Foreskin keratinocyte (primary cell): ENCODE measurements at places on chromosomes 3 and 15.
A peak's percentile ranks its signal among the peaks of the same experiment; 100 is the strongest.

DNA sequence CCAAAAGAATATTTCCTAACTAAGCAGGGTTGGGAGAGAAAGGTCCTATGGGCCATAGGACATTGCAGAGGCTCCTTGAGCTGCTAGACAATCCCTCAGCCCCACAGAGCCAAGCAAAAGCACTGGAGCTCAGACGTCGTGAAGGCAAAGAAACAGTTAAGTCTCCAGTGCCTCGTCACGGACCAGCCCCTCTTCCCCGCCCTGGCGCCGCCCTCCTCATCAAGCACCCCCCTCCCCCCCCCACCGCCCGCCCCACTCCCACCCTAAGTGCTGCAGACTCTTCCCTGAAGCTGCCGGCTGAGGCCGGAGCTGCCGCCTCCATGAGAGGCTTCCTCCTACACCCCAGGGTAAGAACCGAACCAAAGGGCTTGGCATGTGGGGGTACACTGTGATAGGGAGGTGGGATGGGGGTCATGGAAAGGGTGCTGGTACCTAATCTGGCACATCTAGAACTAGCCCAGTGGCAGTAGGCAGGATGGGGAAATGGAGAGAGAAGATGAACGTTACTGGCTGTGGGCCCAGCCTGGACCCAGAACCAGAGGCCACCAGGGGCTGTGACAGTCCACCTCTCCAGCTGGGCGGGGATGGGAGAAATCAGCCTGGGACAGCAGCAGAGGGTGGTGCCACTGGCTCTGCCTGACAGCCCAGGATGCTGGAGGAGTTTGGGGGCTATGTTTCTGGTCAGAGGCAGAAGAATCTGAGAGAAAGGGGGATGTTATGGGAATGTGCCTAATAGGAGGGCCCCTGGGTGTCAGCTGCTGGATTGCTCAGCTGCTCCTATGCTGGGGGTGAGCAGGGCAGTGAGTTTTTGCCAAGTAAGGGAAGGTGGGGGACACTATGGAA, at the start of gene MAP1A:
Gene MAP1A (plus strand): TSS at position 255 of the 843 bp plus-strand sequence. CDS start 3,866 bp downstream, outside the sequence.
- DNase-seq, result no peak

DNA sequence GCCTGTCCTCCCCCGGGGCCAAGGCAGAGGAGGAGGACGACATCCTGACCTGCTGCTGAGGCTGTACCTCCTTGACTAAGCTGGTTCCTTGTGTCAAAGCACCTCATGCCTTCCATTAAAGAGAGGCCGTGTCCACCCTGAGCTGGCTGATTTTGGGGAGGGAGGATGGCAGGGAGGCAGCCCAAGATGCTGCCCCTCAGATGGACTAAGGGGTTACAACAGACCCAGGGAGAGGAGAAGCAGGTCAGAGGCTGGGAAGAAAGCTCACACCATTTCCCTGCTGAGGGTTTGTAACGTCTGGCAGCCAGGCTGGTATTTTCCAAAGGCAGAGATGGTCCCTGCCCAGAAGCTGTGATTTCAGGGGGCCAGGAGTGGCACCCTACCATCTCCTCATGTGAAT, 2.7 kb upstream of the ITIH3 start:
- no peak for DNase-seq

DNA sequence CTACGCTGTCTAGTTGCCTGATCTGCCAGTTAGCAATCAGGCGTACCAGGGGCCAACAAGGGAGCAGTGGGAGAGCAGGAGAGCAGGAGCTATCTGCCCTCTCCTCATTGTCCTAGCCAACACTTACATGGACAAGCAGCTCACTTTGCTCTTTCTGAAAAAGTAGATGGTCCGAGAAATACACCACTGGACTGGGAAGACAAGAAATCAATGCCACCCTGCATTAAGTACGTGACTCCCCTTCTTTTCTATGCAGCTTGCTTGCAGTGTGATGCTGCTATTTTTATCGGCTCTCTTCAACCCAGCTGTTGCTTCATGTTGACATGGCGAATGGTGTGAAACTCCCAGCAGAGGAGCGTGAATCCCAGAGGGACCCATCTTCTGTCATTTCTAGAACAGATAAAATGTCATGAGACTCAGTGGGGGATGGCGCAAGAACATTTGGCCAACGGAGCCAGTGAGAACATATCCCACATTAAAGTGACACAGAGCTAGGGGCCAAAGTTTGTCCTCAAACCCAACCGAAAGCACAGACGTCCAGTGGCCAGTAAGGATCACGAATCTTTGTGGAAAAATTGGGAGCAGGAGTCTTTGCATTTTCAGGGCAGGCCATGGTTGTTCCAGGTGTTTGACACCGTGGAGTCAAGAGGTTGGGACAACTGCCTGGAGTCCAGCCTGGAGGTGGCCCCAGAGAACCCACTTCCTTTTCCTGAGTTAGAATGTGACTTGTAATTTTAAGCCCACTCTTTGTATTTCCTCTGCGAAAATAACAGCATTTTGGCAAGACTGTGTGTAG, 53.7 kb upstream of the MEF2A start:
- DNase-seq, result no peak

DNA sequence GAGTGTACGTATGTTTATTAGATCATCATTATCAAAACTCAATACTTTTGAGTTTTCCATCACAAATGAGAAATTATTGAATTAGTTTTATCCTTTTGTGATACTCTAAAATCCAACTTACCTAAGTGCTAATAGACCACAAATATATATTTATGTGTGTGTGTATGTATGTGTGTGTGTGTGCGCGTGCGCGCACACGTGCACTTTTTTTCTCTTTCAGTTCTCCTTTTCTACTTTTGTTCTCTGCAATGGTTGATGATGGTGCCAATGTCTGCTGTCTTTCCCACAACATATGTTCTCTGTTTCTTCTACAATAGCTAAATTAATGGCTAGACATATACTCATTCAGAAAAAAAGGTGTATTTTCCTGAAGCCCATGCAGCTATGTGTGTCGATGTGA, 571.6 kb upstream of the ARPP21 start:
- no peak for DNase-seq

- no peak for DNase-seq
Observed at GRCh38 chr15:48325400-48325799, 5.8 kb upstream of the DUT start.

DNA sequence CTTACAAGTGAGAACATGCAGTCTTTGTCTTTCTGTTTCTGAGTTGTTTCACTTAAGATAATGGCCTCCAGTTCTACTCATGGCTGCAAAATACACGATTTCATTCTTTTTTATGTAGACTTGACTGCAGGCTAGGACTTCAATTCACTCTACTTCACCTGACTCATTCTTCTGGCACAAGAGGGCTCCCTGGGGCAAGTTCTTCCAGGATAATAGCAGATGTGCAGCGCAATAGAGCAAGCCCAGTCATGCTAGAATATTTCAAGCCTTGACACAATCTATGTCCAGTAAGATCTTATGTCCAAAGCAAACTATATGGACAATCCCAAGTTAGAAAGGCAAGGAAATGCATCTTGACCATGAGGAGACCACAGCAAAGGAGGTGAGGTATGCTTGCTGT, 211.7 kb upstream of the GADL1 start:
- peak; percentile 97 for DNase-seq

GRCh38 chr3:34725774-34726173, 913.6 kb upstream of the ARPP21 start:
- DNase-seq, result no peak

GRCh38 chr3:193330555-193331204, 47.9 kb downstream of the ATP13A5 start:
- DNase-seq, result no peak

GRCh38 chr15:49877117-49877872, 241.7 kb downstream of the ATP8B4 start:
- no peak for DNase-seq

- DNase-seq, result no peak
Observed at GRCh38 chr3:43287500-43287873, 1.1 kb downstream of the SNRK start.

DNA sequence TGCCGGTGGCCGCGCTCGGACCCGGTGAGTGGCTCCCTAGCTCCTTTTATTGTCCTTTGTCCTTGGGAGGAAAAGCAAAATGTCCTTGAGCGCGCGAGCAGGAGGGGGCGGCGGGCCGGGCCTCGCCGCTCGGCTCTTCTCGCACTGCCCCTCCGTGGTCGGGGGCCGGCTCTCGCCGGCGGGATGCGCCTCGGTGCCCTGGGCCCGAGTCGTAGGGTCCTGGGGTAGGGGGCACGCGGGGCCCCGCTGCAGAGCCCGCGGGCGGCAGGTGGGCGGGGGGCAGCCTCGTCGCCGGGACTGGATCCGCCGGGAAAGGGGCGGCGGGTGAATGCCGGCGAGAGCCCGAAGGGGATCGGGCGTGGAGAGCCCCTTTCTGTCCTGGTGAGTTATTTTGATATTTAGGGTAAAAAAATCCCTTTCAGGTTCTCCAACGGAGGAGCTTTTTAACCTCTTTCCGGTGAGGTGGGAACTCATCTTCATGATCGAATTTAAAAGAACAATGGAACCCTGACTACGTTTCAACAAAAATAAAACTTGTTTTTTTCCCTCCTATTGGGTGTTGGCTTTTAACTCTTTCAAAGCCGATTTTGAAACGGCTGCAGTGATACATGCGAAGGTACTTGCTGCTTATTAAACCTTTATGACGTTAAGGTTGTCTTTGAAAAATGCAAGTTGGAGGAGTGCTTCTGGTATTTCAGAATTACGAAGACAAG, 16.8 kb upstream of the CHD2 start:
- no peak for DNase-seq

DNA sequence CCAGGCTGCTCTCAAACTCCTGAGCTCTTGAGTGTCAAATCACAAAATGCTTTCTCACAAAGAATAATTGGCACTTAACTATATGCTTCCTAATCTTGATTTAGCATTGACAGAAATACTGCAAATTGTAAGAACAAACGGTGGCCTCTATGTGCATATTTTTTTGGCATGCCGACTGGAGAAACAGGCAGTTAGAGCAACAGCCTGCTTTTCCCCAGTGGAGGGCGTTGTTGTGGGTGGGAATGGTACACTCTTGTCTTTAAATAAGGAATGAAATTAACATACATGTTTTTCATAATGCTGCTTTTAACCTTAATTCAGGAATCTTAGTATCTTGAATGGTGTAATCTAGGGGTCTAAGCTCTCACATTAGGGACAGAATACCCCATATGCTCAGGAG, 31.1 kb upstream of the SV2B start:
- DNase-seq, result no peak
